ENCODE measurements at places on chromosomes 2 and 18.

- DNase-seq = no peak
Measured at GRCh38 chr2:55916473-55917049, 7.0 kb downstream of the EFEMP1 start.

DNA sequence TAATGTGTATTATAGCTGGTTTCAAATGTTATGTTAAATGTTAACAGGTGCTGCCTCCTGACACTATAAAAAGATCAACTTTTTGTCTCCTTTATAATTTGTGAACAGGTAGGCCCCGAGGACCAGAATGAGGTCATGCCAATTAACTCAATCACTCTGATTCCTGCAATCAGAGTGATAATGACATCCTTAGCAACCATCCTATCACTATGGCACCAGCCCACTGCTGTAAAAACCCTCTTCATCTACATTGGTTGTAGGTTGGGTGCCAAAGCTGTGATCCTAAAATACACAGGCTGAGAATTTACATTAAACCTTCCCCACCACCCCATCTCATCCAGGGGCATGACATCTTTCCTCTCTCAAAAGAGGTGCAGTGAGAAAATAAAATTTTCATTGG lies 103.5 kb downstream of the CPO start:
- no peak for DNase-seq

GRCh38 chr2:30417253-30417652 lies 29.8 kb upstream of the LCLAT1 start:
- DNase-seq = no peak

DNA sequence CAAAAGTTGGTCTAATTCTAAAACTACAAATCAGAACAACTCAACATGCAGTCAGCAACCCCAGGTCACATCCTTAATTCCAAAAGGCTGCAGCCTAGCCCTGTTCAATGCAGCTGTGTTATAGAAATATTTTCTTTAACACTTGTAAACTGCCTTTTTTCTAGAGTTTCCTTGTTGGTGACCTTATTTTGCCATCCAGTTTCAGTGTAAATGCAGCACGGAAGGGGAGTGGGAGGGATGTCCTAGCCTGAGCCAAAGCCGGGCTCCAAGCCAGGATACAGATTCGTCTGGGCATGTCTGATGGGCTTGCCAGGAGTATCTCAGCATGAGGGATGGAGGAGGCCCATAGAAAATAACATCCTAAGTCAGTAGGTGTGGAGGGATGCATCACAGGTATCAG lies 17.7 kb upstream of the SP3 start:
- DNase-seq = no peak

DNA sequence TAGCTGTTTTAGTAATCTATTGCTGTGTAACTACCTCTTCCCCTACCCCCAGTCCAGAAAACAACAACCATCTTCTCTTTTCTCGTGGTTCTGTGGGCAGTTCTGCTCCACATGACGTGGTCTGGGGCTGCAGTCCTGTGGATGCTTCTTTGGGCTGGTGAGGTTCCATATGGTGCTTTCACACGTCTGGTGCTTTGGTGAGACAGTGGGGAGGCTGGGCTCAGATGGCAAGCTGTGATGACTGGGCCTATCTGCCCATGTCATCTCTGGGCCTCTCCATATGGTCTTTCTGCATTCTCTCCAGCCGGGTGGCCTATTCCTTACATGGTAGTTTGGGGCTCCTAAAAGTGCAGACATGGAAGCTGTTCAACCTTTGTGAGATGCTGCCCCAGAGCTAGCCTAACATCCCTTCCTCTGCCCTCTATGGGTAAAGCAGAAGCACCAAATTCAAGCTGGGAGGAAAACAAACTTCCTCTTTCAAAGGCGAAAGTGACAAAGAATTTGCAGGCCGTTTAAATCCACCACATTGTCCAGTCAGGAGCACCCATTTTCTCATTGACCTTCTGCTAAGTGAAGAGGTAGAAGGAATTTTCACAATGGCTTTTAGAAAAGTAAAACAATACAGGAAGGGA lies 68.3 kb upstream of the IL1R1 start:
- no peak for DNase-seq

- no peak for DNase-seq
Measured at GRCh38 chr2:19677825-19678518, 223.8 kb downstream of the TTC32 start.

GRCh38 chr2:173513107-173513727 lies 158.5 kb downstream of the CDCA7 start:
- no peak for DNase-seq

DNA sequence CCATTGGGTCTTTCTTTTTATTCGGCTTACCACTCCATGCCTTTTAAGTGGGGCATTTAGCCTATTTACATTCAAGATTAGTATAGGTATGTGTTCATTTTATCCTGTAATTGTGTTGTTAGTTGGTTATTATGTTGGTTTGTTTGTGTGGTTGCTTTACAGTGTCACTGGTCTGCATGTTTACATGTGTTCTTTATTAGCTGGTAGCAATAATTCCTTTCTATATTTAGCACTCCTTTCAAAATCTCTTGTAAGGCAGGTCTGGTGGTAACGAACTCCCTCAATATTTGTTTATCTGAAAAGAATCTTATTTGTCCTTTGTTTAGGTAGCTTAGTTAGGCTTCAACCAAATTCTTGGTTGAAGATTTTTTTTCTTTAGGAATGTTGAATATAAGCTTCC lies 68.7 kb upstream of the XDH start:
- no peak for DNase-seq

DNA sequence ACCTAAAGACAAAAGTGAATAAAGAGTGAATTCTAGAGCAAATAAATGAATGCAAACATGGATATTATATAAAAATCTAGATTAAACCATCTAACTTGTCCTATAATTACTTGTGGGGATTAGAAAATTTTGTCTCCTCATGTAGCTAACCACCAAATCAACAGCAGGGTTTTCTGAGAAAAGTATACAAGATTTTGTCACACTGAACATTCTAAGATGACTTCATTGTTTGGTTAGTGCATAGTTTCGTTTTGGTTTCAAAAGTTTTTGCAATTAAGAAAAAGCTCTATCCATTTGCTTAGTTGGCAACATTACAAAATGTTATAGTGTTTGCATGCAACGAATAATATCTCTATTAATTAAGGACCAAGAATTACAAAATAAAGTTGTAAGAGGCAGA lies 125.0 kb downstream of the LRP2 start:
- no peak for DNase-seq

DNA sequence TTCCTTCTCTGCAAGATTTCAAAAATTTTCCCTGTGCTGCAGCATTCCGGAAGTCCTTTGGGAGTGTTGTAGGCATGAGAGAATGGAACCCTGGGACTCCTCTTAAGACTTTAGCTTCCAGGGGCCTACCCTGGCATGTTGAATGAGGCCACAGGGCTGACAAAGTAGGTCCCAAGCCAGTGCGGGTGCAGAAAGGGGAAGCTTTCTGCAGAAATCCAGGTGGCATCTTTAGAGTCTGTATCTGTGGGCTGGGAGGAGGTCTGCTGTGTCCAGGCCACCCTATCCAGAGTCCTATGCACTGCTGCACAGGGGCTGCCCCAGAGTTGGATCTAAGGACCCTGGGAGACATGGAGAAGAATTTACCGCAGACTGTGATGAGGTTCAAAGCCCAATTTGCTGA lies 1.9 kb upstream of the SIX2 start:
- no peak for DNase-seq

Measured in T-helper 2 cell (primary cell).